SJCRH30 (cell line): ENCODE measurements at places on chromosomes 1 and 21.

GRCh38 chr1:66951513-66951912, 26.7 kb downstream of the MIER1 start:
- no peak for DNase-seq

DNA sequence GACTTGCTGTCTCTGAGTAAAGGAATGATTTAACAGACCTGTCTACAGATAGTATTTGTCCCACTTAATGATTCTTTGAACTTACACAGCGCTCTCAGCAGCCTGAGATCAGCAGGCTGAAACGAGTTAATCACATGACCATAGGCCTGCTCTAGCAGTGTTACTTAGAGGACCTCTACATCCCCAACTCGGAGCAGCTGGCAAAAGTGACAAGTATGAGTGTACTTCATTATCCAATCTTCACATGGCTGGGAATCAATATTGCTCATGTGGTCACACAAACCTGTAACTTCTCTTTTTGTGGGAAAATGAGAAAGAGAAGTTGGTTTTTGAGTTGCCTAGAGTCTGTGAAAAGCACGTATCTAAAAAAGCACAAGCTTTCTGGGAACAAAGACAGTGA, 11.4 kb upstream of the ATP13A2 start:
- DNase-seq = no peak

DNA sequence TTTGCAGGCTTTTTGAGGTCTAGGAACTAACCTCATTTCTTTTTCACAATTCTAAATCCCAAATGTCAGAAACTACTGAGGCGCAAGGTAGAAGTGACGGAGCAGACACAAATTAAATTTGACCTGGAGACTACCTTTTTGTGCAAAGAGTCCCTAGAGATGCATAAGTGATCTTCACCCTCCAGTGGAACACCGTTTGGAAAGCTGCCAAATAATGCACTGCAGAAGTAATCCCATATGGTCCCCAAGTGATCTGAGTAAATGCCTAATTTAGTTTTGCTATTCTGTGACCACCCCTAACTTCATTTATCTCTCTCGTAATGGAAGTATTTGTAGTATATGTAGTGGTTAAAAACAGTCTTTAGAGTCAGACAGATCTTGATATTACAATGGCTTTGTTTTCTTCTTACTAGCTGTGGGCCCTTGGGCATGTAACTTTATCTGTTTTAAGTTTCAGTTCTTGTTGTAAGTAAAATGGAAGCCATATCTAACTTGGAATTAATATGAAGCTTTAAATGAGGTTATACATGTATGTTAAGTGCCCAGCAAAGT, 70.4 kb upstream of the IPO9 start:
- peak; percentile 60 for DNase-seq

DNA sequence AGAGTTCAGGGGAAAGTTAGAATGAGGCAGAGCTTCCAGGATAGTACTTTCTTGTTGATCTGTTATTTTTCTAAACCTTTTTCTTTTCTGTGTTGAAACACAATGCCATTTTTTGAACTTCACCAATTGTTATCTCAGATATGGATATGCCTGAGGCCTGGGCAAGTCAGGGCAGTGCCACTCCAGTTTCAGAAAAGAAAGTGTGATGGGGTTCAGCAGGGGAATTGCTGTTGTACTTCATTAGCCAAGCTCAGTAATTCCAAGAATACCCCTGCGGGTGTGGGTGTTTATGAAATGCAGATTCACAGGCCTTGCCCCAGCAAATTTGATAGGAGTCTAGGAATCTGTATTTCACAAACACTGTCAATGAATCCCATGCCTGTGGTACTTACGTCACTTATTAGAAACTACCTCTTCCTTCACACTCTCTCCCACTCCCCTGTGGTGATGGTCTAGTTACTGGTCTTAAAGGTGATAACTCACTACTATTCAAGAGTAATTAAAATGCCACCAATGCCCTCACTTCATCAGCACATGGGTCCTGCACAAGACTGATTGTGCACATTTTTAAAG, 142.3 kb downstream of the PBX1 start:
- DNase-seq = no peak

DNA sequence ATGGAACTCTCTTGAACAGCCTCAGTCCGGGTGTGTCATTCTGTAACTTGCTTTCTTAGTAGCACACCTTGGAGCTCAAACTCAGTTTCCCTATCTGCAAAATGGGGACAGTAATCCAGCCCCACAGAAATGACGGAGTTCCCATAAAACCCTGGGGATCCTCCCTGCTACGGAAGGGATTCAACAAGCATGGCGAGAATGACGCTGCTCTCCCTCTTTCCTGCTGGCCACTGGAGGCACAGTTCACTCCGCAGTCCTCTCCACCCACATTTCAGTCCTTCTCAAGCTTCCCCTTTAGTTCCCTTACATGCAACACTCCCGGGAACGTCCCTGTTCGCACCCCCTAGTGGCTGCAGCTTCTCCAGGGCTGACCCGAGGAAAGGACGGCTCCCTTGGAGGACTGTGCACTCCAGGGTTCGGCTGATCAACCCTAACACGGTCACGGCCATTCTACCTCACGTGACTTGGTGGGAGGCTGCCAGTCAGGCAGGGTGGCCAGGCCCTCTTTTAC, 20.6 kb downstream of the RUNX3 start:
- DNase-seq = peak; percentile 22

- DNase-seq = no peak
Measured at GRCh38 chr1:231707407-231707806, 80.8 kb downstream of the DISC1 start.

GRCh38 chr1:30805304-30806003, 47.9 kb upstream of the LAPTM5 start:
- DNase-seq = no peak

- DNase-seq = no peak
Measured at GRCh38 chr1:112388436-112388835, 7.6 kb upstream of the CTTNBP2NL start.

- DNase-seq = no peak
Measured at GRCh38 chr21:45283611-45284455, 3.9 kb downstream of the POFUT2 start.

GRCh38 chr1:179599623-179600249, 8.1 kb downstream of the TDRD5 start:
- peak; percentile 35 for DNase-seq

DNA sequence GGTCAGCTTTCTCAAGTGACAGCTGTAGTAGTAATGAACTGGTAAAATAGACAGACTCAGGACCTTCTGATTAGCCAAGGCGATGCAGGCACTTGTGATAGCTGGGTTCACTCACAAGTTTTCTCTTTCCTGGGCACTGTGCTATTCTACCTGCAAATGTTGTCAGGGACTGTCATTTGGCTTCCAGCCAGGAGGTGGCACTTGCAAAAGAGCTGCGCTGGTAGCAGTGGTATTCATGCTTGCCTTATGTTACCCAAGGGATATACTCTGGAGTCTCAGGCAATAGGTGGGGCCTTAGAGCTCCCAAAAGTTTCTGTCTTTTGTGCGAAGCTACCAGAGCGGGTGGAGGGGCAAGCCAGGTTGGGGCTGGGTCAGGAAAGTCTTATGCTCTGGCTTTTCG, 23.5 kb downstream of the IFI44 start:
- DNase-seq = no peak

DNA sequence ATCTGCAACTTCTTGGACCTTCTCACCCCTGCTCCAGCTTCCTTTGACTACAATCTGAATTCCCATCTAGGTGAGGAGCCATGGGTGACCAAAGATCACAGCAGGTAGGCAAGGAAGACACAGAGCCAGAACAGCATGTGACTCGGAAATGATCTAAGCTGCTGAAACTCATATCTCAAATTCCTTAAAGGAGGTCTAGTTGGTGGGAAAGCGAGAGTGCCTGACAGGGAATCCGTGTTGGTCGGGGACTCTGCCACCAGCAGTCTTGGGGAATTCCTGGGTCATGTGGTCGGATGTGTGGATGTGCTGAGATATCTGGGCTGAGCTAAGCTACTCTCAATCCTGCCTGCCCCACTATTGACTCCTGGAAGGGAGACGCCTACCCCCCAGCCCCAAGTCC, 3.2 kb upstream of the NUAK2 start:
- no peak for DNase-seq

DNA sequence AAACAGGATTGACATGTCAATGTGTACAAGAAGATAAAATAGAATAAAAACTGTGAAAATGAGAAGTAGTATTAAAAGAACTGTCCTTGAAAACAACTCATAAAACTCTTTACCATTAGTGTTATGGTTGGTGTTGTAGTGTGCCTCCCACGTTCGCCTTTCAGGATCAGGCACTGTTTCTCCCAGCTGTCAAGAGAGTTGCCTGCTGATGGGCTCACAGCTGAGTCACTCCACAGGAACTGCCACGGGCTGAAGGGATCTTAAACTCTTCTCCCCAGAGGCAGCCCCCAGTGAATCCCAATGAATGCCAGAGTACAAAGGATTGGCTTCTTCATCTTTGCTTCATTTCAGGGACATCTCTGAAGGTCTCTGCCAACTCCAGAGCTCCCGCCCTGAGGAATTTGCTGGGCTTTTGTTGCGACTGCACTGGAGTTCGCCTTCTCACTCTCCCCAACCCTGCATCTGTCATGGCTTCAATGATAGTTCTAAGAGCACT, 119.6 kb downstream of the ADGRL2 start:
- DNase-seq = peak; percentile 95

GRCh38 chr1:208919371-208919770, 664.1 kb upstream of the CAMK1G start:
- no peak for DNase-seq

DNA sequence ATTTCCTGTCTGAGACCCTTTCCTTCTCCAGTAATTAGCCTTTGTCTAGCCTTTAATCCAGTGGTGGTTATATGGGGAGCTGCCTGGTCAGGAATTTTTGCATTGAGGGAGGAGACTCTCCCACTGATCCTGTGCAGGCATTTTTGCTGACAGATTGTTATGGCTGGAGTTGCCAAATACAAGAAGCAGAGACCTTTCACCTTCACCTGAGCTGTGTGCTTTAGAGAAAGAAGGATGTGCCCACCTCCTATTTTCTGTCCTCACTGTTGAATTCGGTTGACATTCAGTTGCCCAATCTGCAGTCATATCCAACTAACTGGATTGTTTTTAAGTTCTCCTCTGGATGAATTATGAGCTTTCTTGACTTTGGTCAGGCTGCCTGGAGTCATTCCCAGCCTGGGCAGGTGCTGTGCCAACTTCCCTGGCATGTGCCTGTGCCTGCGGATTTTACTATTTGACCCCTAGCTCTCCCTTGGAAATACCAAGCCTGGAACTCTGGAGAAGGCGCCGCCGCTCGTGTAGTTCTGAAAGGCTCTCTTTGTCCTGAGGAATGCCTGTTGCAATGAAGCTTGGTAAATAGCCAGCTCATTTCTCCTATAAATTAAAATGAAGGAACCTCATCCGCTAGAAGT, 143.9 kb downstream of the NOS1AP start:
- DNase-seq = no peak

- peak; percentile 52 for DNase-seq
Measured at GRCh38 chr1:174938281-174939007, 61.3 kb upstream of the CACYBP start.

DNA sequence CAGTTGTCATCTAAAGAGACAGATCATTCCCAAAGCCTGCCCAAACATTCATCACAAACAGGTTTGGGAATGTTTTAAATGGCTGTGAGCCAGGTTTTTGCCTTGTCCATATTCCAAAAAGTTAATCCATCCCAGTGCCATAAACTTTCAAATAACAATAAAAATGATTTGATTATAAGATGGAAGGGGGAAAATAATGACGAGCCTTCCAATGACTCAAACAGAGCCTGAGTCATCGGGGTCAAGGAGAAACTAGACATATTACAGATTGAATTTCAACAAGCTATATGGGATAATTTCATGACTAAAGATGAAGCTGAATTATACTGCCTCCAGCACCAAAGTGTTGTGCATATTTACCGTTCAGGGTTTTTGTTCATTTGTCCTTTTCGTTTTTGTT, 195.8 kb upstream of the PKN2 start:
- no peak for DNase-seq
